NCI-H1436 (cell line): ENCODE measurements at places on chromosomes 3 and 15.

DNA sequence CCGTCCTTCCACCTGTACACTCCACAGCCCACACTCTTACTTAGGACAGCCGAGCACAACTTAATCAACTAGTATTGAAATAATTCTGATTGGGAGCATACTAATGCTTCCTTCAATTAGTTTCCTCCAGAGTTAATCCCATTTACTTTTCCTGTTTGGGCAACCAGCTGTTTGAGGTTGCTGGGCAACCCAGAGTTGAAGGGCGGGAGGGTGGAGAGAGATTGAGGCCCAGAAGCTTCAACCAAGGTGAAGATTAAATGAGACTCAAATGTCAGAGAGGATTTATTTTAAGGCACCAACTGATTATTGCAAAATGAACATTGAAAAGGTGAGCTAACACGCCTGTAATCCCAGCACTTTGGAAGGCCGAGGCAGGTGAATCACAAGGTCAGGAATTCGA lies 428.5 kb upstream of the SEMA6D start:
- no peak for DNase-seq

- DNase-seq: no peak
Observed at GRCh38 chr3:56253941-56254665, 214.2 kb downstream of the ERC2 start.

GRCh38 chr3:198021320-198021719 lies 61.3 kb downstream of the LMLN start:
- DNase-seq: no peak

DNA sequence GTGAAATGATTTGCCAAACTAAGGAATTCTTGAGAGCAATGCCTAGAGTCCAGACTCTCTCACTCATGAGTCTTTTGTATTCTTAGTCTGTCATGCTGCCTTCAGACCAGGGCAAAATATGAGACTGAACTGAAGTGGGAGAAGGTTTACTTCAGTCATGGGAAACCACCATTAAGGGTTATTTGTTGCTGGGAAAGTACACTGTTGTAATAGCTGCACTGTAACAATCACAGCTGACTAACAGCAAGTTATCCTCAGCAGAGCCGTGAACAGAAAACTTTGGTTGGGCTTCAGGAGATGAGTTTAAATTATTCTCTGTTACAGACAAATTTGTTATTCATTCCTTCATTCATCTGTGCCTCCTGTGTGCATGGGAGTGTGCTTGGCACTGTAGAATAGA lies 258.5 kb downstream of the ROBO2 start:
- no peak for DNase-seq

DNA sequence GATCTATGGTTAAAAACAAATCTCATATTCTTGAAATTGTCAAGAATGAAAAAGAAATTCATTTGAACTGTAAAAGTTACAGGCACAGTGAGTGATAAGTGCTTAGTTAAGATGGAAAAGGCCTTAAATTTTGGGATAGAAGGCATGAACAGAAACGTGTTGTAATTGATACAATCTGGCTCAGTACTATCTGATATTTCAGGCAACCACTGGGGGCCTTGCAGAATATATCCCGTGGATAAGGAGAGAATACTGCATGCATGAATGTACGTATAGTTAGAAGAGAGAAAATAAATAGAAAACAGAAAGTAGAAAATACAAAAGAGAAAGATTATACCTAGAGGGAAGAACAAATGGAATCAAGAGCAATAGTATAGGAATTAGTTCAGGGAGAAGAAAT lies 741.4 kb upstream of the CCDC54 start:
- DNase-seq: no peak

GRCh38 chr3:188649521-188649920 lies 495.6 kb downstream of the LPP start:
- no peak for DNase-seq

DNA sequence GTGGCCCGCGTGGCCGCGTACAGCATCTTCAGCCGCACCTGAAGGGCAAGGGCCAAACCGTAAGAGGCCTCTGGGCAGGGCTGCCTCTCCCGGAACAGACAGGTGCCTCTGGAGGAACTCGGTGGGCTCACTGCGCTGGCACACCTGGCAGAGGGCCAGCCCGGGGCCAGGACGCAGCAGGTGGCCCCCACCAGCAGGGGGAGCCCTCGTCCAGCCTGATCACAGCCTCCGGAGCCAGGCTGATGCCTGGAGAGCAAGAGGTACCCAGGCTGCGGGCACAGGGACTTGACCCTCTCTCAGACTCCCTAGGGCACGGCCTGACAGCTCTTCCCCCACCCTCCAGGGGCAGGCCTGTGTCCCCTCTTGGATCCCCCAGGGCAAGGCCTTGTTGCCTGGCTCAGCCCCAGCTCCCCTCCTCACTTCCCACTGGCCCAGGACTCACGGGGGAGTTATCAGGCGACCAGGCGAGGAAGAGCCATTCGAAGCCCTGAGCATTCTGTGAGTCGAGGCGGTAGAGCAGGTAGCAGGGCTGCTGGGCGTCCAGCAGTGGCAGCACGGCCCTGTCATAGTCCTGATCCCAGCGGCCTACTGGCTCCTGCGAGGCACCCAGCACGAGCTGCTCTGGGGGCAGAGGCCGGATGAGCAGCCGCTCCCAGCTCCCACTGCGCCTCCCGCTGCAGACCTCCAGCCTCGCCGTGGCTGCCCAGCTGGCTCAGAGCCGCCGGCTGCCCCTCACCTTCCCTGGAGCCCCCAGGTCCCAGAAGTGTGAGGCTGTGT lies 6.2 kb upstream of the TLR9 start:
- peak; percentile 45 for DNase-seq

DNA sequence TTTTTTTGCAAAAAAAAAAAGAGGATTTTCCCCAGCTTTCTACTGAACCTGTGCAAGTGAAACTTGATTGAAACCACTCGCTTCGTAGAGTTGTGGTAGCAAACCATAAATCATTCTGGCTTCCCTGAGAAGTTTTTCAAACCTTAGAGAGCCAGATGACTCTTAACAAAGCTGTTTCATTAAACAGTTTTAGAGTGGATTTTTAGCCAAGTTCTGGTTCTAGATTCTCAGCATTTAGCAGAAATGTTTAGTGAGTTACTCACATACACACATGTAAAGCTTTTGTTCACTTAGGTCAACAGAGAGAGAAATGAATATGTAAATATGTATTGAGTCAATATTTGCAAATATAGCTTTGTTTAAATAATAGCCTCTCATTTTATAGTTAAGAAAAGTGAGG lies 18.1 kb upstream of the CCR9 start:
- DNase-seq: no peak

DNA sequence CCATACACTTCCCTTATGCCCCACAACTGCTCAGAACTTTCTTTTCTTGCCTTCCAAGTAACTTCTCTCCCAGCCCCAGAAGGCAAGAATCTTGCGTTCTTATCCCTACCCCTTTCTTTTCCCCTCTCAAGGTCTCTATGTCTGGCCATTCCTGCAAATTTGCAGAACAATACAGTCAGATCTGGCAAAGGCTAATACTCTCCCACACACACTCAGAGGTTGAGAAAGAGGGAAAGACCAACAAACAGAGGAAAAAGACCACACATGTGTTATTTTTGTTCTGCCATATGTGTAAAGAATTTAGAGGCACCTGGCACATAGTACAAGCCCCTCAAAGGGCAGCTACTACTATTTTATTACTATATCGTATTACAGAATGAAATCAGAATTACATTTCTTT lies 25.7 kb downstream of the GJD2 start:
- DNase-seq: no peak

DNA sequence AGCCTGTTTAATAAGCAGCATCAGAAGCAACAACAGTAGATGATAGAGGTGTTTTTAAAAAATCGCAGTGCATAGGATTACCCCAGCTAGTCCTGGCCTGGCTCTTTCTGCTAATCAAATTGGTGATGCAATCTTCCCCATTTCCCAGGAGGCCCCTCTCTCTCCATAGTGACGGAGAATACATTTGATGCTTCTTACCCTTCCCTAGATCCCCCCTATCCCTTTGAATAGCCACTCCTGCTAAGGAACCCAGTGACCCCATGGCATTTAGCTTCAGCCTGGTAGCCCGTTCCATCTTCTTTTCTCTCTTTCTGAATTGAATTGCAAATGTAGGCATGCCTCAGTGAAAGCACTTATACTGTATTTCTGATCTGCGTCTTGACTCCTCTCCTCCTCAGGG lies 223.6 kb upstream of the GAP43 start:
- DNase-seq: no peak

DNA sequence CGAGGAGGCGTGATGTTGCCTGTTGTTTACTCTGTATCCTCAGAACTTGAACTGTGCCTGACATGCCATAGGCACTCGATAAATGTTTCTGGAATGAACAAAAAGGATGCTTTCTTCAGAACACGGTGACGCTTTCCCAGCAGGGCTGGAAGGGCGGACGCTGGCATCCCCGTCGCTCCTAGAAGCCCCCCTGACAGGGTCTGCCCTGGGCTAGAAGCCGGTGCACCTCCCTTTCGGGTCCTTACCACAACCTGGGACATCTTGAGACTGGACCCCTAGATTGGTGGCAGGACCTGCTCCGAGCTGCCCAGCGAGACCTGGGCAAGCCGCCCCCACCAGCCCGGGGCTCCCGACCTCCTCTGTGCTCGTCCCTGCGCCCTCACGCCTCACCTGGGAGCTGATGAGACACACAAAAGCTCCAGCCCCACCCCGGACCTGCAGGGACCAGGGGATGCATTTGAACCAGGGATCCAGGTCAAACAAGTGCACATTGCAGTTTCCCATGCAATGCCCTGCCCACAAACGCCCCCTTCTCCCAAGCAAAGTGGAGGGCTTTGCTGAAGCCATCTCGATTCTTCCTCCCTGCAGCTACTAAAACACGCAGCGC lies 131.2 kb upstream of the MEF2A start:
- DNase-seq: no peak

- DNase-seq: no peak
Observed at GRCh38 chr3:79364784-79365183, 403.0 kb downstream of the ROBO1 start.

DNA sequence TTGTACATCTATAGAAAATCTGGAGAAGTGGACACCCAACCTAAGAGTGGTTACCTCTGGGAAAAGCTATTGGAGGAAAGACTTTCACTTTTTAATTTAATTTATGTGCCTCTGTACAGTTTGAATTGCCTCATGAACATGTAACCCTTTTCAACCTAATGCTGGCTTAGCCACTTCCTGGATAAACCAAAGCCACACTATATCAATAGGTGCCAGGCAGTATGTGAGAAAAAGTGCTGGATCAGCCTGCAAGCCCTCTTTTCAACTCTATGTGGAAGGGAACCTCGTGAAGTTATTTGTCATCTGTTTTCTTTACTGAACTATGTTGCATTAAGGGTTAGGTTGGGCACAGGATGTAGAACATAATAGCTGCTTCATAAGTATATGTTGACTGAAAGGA lies 9.3 kb upstream of the TOPAZ1 start:
- no peak for DNase-seq

- no peak for DNase-seq
Observed at GRCh38 chr3:73614419-73614818, 10.3 kb downstream of the PDZRN3 start.

DNA sequence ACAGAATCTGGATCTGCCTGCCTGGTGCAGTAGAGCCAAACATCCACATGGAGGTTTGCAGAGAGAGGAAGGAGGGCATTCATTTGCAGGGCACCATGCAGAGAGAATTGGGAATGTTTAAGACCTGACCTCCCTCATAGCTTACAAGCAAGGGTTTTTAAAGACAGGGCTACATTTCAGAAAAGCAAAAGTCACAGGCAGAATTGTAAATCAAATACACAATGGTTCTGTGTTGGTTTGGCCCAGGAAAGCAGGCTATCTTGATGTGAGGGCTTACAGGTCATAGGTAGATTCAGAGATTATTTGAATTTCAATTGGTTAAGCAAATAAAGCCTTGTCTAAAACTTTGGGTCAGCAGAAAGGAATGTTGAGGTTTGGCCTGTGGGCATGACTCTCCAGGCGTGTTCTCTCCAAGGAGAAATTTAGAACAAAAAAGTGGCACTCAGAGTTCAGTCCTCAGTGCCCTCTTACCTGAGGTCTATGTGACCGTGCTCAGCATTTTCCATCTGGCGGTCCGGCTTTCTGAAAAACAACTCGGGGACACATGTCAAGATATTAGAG lies 91.5 kb downstream of the CD47 start:
- no peak for DNase-seq

- DNase-seq: no peak
Observed at GRCh38 chr3:185924375-185924774, 13.4 kb downstream of the TRA2B start.

- DNase-seq: no peak
Observed at GRCh38 chr15:79060175-79060574, 30.4 kb downstream of the RASGRF1 start.

DNA sequence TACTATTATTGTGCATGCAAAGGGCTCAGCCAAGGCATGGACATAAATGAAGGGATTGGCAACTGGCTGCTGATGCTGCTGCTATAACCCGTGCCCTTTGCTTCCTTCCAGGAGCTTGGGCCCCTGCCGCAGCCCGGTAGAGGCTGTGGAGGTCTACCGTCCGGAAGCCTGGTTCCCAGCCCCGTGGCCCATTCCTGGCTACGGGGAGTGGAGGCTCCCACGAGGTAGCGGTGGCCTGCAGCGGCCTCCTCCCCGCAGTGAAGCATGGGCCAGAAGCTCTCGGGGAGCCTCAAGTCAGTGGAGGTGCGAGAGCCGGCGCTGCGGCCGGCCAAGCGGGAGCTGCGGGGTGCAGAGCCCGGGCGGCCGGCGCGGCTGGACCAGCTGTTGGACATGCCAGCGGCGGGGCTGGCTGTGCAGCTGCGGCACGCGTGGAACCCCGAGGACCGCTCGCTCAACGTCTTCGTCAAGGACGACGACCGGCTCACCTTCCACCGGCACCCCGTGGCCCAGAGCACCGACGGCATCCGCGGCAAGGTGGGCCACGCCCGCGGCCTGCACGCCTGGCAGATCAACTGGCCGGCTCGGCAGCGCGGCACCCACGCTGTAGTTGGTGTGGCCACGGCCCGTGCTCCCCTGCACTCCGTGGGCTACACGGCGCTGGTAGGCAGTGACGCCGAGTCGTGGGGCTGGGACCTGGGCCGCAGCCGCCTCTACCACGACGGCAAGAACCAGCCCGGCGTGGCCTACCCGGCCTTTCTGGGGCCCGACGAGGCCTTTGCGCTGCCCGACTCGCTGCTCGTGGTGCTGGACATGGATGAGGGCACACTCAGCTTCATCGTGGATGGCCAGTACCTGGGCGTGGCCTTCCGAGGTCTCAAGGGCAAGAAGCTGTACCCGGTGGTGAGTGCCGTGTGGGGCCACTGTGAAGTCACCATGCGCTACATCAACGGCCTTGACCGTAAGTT lies 15.0 kb downstream of the SPSB4 start:
- no peak for DNase-seq

DNA sequence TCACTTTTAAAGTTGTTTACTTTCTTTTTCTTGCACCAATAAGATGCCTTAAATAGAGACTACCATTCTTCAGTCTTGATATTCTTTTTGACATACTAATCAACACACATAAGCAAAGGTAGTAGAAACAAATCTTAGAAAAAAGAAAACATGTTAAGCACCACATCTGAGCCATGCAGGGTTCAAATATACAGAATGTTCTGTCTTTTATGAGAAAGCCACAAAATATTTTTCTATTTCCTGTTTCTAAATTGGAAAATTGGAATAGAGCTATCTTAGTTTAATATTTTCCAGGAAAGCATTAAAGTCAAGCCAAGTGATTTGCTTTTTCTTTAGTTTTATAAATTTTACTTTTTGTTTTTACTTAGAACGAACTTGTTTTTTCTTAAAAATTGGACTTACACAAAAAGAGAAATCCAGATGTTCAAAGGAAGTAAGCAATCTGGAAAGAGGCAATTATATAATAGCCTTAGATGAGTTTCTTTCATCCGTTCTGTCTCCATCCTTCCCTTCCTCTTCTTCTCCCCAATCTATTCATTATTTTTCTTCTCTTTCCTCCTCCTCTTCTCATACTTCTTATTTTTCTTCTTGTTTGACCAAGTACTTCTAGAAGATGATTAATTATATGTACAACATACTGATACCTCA lies 731.7 kb downstream of the SQOR start:
- DNase-seq: no peak
